ENCODE measurements at places on chromosomes 3 and 15.

- DNase-seq = no peak
These were observed 39.0 kb downstream of the MYRIP start for GRCh38 chr3:39848365-39848764.

GRCh38 chr15:99076555-99077308 is 28.1 kb upstream of the SYNM start:
- peak; percentile 77 for DNase-seq

- no peak for DNase-seq
These were observed 64.2 kb downstream of the CYFIP1 start for GRCh38 chr15:22915866-22916515.

- DNase-seq = no peak
These were observed 182.2 kb downstream of the RAP2B start for GRCh38 chr3:153343988-153344782.

- DNase-seq = no peak
These were observed 176.5 kb downstream of the MBNL1 start for GRCh38 chr3:152445212-152445611.

- DNase-seq = peak; percentile 78
These were observed 9.2 kb upstream of the RBSN start for GRCh38 chr3:15108082-15108545.

DNA sequence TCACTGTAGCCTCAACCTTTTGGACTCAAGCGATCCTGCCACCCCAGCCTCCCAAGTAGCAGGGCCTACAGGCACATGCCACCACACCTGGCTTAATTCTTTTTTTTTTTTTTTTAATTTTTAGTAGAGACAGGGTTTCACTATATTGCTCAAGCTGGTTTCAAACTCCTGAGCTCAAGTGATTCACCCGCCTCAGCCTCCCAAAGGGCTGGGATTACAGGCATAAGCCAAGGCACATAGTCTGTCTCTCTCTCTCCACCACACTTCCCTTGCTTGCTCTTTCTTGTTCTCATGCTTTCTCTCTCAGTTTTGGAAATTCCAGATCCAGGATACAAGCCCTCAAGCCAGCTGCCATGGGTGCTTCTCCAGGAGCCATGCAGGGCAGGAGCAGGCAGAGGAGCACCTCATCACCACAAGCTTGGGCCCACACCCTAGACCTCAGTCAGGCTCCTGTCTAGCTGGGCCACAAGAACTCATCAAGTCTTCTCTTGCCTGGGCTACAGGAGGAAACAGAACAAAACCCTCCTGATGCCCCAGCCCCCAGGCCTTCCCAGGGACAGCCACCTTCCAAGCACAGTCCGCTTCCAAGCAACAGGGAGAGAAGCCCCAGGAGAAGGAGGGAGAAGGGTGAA is 145.3 kb upstream of the LPP start:
- DNase-seq = no peak

- no peak for DNase-seq
These were observed 76.8 kb downstream of the TNIK start for GRCh38 chr3:171383206-171384018.

DNA sequence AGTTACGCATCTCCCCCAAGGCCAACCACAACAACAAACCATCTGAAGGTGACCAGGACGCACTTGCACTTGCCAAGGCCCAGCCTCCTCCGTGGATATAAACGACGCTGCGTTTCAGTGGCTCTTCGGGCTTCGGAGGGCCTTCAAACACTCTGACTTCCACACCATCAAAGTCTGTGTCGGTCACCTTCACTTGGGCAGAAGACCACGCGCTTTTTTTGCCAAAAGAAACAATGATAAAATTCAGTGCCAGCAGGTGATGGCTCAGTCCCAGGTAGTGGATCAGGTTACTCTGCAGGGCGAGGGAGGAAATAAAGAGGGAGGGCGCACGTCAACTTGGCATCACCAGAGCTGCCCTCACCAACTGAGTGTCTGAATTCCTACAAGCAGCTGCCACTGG is 63.0 kb downstream of the NCEH1 start:
- no peak for DNase-seq

DNA sequence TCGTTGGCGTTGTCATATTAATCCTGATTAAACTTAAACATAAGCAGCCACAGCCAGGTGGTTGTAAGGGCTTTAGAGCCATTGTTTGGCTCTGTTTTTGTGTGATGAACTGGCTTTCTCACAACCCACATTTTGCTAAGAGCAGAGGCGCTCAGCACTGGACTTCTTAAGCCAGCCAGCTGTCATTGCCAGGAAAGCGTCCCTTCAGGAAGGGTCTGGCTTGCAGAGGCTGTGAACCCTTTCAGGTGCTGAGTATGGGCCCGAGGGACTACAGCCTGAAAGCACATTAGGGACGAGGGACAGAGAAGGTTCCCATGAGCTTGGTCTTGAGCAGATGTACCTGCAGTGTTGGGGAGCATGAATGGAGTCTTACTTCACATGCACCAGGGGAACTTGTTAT is 112.3 kb downstream of the CHCHD6 start:
- DNase-seq = no peak

- DNase-seq = no peak
These were observed 108.8 kb upstream of the GPR149 start for GRCh38 chr3:154538566-154539360.

GRCh38 chr3:12963231-12963896 is 109.9 kb downstream of the IQSEC1 start:
- peak; percentile 78 for DNase-seq

GRCh38 chr3:38038447-38038911 is 529 bp upstream of the DLEC1 start:
- DNase-seq = peak; percentile 62

- DNase-seq = no peak
These were observed 172.8 kb downstream of the PLCH1 start for GRCh38 chr3:155572085-155572484.

DNA sequence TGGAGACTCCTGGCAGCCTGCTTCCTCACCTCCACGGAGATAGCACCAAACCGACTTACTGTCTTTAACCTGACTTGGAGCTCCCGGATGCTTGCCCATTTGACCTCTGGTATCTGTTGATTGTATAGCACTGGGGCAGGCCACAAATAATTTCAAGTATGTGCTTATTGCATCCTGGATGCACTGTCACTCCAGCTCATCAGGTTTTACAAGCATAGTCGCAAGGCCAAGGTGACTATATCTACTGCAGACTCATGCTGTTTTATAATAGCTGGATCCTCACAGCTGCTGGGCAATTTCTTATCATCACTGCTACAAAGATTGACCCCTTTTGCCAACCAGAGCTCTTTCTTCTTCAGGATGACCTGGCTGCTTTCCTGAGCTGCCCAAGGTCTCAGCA is 45.6 kb downstream of the PEX5L start:
- DNase-seq = no peak

DNA sequence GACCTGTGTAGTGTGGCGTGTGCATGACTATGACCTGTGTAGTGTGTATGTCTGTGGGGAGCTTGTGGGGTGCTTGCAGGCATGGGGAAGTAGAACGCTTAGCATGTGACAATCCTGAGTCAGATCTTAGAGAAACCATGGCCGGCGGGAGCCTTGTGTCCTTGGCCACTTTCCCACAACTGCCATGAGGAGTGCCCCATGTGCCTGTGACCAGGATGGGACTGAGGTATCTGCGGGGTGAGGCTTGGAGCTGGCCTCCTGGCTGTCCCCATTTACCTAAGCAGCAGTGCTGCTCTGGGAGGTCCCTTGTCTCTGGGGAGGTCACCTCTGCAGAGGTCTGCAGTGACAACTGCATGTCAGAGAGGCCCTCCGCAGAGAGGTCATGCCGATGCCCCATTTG is 23.6 kb downstream of the TRPM1 start:
- DNase-seq = no peak

- no peak for DNase-seq
These were observed 26.0 kb upstream of the BUB1B start for GRCh38 chr15:40134885-40135284.

- DNase-seq = peak; percentile 33
These were observed 102.1 kb downstream of the DUT start for GRCh38 chr15:48433226-48433886.

DNA sequence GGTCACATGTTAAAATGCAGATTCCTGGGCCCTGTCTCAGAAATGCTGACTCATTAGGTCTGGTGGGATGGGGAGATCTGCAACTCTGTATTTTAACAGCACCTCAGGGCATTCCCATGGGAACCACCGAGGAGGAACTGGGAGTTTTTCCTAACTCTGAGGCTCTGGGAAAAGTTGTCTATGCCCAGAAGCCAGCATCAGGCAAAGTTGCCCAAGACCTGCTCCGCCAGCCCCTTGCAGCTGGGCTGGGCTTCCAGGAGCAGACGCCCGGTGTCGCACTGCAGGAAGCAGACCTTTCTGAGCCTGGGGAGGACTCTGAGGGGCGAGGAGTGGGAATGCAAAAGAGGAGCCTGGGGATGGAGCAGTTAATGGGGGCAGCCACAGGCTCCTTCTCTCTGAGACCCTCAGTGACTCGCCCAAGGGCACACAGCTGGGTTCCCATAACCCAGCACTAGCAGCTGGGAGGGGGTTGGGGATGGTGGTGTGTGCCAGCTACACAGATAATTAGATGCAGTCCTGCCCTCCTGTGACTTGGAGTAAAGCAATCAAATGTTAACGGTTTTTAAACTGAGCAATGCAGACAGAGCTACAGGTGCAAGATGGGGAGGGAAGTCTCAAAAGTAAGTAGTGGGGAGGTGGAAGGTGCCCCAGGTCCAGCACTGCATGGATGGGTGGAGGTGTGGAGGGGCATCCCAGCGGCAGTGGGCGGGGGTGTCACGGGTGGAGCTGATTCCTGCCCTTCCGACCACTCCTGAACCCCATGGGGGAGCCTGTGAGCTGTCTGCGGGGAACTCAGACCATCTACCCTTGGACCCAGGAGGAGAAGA is 100.4 kb downstream of the LSM3 start:
- no peak for DNase-seq

DNA sequence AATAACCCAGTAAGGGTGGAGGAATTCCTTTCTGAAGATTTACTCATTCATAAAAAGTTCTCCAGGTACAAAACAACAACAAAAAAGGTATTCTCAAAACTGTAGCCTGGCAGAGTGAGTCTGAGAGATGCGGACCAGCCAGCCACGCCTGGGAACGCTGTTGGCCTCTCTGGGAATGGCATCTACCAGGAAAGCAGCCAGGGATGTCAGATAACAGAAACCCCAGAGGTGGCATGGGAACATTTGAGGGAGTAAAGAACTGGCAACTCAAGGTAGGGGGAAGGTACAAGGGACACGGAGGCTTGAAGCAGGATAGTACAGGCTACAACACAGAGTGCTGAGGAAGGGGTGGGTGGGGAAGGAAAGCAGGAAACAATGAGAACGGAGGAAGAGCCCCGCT is 7.1 kb upstream of the AP3S2 start:
- no peak for DNase-seq

DNA sequence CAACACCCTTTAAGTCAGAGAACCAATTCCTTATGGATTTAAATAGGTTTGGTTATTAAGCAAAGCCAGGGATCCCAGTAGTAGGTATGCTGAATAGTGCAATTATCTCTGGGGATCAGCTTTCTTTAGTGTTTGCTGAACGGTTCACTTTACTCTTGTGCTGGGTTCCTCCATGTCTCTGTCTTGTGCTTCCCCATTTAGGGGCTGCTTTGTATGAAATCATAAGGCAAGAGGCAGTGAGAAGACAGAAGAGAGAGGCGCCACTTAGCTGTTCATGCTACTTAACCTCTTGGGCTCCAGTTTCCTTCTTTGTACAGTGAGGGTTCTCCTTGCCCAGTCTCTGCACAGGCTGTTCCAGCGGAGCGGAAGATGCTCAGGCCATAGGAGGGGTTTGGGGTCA is 3.5 kb downstream of the ST6GAL1 start:
- no peak for DNase-seq

DNA sequence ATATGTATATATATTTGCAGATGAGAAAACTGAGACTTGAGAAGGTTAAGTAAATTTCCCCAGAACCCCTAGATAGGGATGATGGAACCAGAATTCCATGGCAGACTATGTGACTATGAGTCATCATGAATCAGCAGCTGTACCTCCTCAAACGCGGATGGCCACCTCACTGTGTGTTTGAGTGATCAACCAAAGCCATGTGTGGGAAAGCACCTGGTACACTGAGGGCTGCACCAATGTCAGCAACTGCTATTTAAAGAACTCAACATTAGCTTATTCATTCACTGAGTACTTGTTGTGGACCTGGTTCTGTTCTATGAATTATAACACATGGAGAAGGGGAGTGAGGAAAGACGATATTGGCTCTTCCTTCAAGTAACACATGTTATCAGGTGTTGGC is 377.0 kb downstream of the GAP43 start:
- no peak for DNase-seq

DNA sequence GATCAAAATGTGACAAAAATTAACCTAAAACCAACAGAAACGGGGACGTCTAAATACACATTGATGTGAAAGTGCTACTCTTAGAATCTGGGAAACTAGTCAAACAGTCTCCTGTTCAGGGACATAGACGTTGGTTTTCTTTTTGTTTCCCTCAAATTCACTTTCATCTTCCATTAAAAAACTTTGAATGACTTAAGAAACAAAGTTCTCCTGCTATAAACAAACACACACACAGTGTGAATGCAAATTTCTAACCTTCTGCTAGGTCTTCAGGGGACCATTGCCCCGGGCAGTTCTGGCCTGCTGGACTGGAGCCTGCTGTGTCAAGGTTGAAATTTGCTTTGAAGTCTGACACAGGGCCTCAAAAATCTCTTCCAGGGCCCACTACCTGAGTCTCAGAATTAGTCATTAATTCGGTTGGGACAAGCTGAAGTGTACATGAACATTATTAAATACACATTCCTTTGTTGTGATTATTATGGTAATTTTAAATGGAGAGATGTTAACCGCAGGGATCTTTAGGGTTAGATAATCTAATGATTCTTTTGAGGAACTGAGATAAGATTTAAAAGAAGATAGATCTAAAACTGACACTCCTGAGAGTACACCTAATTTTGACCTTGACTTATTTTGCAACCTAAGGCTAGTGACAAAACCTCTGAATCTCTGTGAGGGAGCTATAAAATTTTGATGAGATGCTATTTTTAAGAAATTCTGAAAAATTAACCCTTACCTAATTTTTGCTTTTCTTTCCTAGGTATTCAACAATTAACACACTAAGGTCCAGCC is 1260.4 kb downstream of the ROBO1 start:
- DNase-seq = no peak

GRCh38 chr3:12345584-12346494 is 57.0 kb downstream of the PPARG start:
- DNase-seq = peak; percentile 22

DNA sequence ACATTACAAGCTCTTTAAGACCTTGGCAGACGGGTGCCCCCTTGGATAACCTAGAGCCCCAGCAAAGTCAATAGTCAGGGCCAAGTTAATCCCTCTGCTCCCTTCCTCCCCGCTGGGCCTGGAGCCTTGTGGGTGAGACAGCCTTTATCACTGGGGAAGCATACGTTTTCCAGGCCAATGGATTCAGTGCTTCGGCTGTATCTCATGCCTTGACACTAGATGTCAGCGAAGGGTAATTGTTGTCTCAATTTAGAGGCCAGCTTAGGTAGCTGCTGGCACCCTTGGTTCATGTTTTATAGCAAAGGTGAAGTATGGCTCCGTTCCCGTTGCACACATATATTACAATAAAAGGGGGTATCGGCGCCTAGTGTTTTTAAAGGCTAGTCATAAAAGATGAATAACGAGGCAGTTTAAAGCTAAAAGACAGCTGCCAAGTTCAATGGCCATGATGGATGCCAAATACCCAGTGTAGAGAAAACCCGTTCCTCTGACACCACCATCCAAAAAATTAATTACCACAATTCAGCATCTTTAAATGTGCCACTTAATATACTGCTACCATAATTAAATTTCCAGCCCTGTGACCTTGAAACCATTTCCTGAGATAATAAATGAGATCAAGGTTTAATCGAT is 52.3 kb upstream of the BNIP2 start:
- no peak for DNase-seq

- no peak for DNase-seq
These were observed 135.8 kb upstream of the CTDSPL start for GRCh38 chr3:37725842-37726241.
